Stimulated activated CD8-positive, alpha-beta memory T cell treated with anti-CD3 and anti-CD28 coated beads, Interleukin-15, amount 100 ng/mL, for 24 hours (primary cell): ENCODE measurements at places on chromosomes 2 and 18.

DNA sequence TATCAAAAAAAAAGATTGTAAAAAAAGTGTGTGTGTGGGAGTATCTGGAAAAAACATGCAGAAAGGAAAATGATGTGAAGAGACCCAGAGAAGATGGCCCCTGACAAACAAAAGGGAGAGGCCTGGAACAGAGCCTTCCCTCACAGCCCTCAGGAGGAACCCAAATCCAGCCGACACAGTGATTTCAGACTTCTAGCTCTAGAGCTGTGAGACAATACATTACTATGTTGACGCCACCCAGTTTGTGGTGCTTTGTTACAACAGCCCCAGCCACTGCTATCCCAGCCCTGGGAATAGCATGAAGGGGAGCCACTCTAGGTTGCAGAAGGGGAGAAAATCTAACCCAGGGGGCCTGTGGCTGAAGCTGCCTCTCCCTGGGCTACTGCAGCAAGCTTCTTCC, 59.0 kb upstream of the ZBTB7C start:
- DNase-seq, result no peak

- no peak for DNase-seq
These were observed 174.9 kb downstream of the ETAA1 start for GRCh38 chr2:67571785-67572718.

DNA sequence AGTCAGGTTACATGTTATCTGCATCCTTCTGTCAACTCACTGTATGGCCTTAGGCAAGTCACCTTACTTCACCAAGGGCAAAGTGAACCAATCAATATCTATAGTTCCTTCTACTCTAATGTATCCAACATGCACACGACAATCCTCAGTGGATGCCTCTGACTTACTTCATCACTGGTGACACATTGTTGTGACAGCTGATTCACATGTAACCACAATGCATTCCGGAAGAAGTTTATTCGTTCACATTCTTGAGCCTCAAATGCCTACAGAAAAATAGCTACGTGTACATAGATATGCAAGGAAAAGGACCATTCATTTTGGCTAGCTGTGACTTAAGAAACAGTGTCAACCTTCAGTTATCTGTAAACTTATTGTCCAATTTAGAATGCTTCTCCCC, 26.3 kb upstream of the EPG5 start:
- DNase-seq, result no peak

DNA sequence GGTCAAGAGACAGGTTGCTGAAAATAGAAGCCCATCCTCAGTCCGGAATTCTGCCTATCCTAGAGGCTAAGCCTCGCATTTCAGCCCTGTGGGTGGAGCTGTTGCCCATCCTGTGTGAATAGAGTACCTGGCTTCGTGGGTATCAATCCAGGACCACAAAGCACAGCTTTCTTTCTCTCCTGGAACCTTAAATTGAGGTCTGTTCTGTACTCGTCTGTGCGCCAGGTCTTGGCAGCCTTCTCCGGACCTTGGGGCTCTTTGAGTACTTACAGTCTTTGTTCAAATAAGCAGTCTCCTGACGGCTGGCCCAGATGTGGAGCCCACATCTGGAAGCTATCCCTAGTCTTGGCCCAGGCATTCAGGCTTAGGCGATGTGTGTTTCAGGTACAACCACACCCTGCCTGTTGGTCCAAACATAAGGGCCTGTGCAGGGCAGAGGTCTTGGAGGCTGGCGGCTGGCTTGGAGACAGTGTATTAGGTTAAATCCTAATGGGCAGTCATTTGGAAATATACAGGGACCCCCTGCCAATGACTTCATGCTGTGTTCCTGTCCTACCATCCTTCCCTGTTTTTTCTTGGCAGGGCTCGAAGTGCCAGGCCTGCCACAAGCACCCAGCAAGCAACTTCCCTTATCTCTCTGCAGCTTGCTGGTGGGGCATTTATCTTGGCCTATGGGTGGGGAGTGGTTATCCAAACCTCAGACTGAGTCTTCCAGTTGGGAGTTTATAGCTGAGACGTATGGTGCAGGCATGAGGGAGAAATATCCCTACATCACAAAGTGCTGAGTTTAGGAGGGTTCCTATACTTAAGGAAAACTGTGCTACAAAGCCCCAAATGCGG, 294.1 kb downstream of the BCL2 start:
- DNase-seq, result no peak

DNA sequence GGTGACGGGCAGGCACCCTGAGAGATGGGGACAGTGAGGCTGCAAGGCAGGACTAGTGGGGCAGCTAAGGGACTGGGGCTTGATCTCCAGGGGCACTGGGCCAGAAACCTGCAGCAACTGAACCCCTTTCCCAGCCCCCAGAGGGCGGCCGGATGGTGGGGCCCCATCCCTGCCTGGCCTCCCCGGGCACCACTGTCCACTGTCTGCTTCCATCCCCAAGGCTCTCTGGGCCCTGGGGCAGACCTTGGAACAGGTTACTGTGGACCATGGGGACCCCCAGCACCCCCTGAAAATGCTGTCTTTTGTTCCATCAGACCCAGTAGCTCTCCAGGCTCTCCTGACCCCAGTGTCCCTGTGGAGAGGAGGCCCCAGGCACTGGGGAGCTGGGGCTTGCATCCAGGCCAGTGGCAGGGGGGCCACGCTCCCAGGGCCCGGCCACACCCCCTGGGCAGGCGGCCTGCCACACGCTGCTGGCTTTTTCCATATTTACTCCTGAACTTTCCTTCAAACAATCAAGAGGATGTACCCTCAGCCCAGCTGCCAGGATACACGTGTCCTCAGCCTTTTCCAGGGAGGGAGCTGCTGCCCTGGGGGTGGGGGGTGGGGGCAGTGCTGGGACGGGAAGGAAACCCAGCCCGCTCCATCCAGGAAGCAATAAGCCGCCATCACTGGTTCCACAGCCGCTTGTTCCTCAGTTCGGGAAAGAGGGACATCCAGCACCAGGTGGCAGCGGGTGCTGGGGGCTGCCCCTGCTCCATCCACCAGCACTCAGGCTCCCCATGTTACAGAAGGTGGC, 102.3 kb upstream of the ODC1 start:
- no peak for DNase-seq

DNA sequence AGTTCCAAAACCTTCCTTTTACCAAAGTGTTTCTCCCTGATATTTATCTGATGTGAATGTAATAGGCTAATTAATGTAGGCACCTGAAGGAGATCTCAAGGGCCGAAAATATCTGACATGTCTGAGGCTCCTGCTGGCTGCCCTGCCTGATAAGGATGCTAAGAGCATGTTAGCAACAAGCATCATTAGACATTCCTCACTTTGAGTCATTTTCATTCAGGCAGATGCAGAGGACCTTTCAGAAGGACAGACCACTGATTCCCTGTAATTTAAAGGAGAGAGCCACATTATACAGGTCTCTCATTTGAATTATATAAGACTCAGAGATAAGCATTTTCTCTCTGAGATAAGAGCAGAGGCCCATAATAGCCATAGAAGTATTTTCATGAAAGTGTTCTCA, 222.4 kb upstream of the NCKAP5 start:
- no peak for DNase-seq

DNA sequence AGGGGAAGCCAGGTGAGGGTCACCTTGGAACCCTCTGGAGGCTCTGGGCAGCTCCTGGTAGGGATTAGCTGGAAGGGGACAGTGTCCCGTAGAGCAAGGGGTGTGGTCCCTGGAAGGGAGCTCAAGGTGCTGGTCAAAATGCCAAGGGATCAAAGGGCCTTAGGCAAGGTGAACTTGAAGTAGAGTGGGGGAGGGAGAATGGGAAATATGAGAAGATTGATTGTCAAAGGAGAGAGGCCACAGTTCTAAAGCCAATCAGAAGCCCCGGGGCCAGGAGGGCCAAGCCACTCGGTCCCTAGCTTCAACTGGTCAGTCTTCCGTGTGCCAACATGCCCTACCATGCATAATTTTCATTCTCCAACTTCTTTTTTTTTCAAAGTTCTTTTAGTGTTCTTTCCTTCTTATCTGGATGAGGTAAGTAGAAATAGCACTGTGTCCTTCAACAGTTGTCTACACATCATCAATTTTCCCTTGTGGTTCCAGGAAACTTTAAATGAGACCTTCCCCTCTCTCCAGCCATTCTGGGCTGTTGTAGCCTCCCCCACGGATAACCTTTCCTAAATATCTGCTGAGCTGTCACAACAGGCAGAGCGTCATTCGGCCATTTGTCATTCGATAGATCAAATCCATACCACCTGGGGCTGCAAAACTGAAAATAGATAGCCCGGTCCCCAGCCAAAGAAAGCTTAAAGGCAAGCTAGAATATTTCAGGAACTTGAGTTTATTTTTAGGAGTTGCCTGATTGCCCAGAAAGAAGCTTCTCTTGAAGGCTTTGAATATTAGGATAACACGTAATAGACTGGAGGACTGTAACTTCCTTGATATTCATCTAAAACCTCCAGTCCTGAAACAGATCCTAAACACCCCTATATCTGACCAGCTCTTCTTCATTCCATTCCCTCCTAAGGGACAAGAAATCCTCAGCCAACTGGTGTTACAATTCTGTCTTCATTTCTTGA, 83.3 kb downstream of the ALPK2 start:
- no peak for DNase-seq

DNA sequence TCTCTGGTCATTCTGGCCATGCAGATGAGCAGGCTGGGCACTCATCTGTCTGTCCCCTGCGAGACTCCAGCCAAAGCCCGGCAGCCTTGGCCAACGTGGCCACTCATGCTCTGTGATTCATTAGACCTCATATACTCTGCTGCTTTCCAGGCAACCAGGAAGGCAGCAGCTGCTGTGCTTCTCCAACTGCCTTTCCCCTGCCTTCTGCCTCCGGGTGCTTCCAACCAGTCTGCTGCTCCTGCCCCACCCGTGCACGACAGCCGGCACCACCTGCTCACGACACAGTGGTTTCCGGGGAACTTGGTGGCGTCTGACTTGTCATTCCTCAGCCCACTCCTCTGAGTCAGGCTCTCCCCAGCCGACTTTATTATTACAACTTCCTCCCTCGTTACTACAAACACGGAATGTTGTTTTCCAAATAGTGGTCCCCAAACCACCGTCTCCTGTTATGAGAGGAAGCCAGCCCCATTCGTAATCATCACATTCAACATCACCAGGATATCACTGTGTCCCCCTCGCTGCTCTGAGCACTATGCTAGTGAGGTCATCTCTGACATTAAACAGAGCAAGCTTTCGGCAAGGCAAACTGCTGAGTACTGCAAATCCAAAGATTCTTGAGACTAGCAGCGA, 392.4 kb downstream of the ALK start:
- no peak for DNase-seq

DNA sequence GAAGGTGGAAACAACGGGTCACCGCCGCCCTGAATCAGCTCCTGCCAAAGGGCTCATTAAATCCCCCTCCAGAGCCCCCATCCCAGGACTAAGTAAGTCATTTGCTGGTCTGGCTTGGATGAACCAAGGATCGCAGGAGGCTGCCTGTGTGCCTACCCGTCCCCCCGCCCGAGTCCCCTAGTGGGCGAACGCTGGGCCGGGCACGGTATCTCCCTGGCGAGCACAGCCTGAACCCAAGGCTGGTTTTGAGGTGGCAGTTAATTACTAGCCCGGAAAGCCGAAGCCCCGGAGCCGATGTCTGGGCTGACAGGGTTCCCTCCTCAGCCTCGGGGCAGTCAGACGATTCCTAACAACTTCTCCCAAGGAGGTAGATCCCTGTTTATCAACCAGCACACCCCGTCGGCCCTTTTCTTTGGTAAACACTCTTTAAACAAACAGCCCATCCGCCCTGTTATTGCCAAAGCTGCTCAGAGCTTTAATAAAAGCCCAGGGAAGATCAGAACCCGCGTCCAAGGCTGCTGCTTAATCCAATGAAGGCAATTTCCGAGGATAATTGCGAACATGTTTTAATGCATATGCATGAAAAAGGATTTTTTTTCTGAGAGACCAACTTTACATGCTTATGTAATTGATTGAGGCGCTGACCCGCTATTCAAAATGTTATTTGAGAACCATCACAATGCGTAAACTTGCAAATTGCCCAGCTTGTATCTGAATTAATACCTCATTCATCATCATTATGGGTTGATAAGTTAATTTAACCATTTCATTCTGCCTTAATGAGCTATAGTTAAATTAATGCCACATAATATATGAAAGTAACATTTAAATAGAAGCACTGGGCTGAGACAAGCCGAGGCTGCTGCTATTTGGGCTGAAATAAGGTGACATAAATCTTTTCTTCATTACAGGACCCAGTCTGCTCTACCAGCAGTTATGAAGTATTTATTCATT, 10.5 kb downstream of the EVX2 start:
- DNase-seq, result no peak

- no peak for DNase-seq
These were observed 48.2 kb upstream of the PPM1B start for GRCh38 chr2:44120428-44120827.

- peak; percentile 29 for DNase-seq
These were observed 13.0 kb upstream of the FAHD2A start for GRCh38 chr2:95389245-95390119.

DNA sequence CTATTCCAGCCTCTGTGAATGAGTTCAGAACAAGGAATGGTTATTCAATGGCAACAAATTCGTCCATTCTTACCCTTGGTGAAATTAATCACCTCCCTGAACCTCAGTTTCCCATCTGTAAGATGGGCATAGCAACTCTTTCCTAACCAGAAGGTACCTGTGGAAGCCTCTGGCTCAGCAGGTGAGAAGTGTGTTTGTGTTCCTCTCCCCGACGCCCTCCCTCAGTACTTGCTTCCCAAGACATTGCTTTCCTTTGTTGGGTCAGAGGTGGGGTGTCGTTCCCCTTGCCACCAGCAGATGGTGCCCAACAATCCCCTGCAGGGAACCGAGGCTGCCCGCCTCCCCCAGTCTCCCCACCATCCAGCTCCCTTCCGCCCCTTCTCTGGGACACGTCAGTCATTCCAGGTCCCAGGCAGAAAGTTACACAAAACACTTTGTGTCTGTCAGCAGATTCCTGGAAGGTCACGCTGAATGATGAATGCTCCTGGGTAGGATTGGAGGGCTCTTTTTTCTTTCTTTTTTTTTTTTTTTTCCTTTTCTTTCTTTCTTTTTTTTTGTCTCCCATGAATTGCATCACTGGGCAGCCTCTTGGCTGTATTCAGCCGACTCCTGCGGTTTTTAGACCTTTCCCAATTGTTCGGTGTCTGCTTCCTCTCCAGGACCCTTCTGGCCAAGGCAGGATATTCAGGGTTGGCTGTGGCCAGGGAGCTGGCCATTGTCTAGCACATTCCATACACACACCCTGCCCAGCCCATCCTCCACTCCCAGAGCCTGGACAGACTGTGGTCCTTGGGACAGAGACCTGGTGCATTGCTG, 117.3 kb downstream of the LPIN1 start:
- peak; percentile 45 for DNase-seq

DNA sequence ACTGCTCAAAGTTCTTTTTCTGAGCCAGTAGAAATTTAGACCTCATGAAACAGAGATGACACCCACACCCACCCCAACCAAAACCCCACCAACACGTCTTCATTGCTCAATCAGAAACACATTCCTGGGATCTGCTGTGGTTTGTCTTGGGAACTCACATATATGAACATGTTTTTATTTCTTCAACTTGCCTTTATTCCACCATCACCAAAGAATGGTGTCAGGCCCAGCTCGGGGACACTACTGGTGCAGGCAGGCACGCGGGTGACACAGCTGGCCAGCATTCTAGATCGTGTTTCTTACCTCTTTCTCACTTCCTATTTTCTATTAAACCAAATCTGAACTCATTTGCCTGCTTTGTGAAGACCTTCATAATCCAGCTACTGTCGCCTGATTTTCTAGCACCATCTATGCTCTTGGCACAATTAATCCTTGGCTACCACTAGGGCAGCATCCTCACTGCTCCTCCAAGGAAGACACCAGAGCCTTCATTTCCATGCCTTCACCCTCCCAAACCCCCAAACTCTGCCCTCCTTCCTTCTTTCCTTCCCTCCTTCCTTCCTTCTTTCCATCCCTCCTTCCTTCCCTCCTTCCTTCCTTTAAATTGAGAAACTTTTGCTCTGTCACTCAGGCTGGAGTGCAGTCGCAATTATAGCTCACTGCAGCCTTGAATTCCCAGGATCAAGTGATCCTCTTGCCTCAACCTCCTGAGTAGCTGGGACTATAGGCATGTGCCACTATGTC, 157.1 kb downstream of the BCL2 start:
- DNase-seq, result no peak
